ENCODE measurements at places on chromosomes 5 and 9. TPM values are rescaled to one million over a fixed set of nuclear protein-coding genes. Genes with fewer than 3 reads are reported as not detected.
A peak's percentile ranks its signal among the peaks of the same experiment; 100 is the strongest.

DNA sequence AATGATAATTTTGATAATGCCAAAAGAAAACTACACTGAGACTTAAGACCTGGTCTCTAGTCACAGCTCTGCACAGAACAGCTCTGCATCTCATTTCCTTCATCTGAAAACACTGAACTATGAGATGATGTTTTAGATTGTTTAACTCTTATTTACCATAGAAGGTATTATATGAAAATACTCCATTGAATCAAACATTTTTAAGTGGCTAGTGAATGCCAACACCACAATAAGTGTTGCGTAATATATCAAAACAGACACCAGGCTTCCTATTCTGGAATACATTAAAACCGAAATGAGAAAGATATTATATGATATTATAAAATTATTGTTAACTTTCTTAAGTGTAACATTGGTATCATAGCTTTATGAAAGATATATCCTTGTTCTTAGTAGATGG lies 14.6 kb downstream of the CETN3 start:
- DNase-seq, result no peak

DNA sequence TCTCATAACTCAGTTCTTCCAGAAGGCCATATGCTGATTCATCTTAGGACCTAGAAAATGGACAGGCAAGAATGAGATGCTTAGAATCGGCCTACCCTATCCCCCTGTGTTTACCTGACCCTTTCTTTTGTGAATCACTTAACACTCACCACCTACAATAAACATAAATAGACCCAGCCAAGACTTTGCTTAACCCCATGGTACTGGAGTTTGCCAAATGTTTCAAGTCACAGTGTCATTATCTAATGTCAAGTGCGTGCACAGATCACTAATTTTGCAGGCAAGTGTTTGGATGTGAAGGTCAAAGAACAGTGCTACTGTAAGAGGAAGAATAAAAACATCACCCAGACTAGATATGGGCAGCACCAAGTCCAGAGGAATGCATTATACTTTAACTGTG lies 77.5 kb downstream of the GLIS3 start:
- DNase-seq, result no peak

- DNase-seq, result no peak
These were observed 8.4 kb upstream of the JMY start for GRCh38 chr5:79227484-79228025.

The FBXO10 gene
- total RNA-seq, result 8.0 TPM

The NOXA1 gene
- 6.5 TPM for total RNA-seq

GRCh38 chr5:112533362-112533761 lies 114.3 kb upstream of the EPB41L4A start:
- no peak for DNase-seq

- peak; percentile 49 for DNase-seq
These were observed 62.8 kb upstream of the LMX1B start for GRCh38 chr9:126550891-126551351.

The HSPA9 gene
- total RNA-seq, result 164 TPM

The SQSTM1 gene
- 501 TPM for total RNA-seq

DNA sequence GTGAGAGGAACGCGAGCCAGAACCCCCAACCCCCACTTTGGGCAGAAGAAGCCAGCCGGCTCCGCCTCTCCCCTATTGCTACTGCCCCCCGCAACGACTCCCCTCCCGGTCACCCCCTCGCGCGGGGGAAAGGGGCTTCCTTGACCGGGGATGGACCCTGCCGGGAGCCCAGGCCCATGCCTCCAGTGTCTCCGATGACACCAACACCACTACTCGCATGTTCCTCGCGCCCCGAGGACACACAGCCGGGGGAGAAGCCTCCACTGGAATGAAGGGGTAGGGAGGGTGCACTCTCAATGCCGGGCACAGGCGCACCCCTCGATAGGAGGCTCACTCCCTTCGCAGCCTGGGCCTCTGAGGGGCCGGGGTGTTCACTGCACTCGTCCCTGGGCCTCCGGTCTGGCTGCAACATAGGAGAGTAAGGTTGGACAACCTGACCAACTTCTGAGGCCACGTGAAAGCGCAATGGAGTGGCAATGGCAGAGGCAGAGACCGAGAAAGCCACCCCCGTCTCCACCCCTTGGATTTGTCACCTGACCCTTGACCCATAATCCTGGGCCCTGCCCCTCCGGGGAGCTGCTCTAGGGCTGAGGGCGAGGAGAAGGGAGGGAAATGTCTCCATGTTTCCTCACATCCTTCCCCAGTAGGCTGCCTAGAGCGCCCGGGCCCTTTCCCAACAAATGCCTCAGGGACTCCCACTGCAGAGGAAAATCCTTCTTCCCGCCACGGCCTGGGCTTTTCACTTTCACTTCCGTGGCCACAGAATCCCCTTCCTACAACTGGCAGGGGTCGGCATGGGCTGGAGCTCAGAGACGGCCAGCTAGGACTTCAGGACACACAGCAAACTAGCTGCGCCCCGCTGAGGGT lies 1.1 kb upstream of the CNTFR start:
- no peak for DNase-seq

DNA sequence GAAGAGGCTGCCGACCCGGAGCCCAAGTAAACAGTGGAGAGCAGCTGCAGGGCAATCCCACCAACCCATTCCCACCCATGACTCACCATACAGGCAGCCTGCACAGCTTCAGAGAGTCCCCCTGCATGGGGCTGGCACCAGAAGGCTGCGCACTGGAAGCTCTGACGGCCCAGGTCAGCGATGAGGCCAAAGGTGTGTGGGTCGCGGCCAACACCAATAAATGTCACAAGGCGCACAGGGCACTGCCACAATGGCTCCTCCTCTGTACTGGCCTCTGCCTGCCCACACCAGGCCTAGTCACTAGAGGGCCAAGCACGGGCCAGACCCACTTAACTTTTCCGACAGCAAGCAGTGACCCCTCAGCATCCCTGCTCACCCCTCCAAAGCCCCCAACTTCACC lies 3.0 kb upstream of the SRA1 start:
- peak; percentile 57 for DNase-seq

DNA sequence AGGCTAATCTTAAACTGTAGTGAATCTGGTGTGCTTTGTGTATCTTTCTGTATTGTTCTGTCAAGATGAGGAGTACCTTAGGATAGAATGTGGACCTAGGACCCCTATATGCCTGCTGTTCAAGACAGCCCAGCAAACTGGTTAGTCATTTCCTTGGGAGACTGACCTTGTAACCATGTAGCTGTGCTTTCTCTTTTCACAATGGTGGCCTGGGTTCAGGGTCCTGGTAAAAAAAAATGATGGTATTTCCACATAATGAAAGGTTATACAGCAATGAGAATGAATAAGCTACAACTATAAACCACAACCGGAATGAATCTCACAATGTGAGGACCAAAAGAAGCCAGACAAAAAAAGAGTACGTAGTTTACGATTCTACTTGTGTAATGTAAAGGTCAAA lies 36.4 kb upstream of the F2RL1 start:
- no peak for DNase-seq
